ENCODE measurements at places on chromosomes 1 and 21.

- DNase-seq = no peak
These were observed 17.6 kb upstream of the CCSAP start for GRCh38 chr1:229360420-229360819.

DNA sequence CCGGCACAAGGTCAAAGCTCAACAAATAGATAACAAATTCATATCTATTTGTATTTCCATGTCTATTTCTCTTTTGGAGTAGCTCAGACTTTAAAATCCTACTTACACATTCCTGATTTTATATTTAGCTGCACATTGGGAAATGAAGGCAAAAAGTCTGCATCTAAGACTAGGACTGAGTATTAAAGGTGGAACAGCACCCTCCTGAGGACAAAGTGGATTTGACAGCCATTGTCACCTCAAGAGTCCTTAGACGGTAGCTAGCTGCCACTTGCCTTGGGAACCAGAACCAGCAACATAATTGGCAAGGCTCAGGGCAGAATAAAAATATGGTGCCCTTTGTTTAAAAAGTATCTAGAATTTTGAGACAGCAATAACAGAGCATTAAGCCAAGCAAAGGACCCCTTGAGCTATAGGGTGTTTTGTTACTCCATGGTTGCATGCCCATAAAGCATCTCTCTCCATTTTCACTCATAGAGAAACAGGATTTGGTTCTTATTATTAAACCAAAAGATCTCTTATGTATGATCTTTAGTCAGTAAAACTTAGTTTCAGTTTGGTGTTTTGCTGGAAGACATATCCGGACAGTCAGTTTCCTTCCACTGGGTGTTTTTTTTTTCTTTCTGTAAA, 30.0 kb upstream of the SGIP1 start:
- no peak for DNase-seq

- DNase-seq = no peak
These were observed 10.6 kb upstream of the C1orf162 start for GRCh38 chr1:111463029-111463683.

- DNase-seq = no peak
These were observed 100.7 kb downstream of the FAM78B start for GRCh38 chr1:166066107-166066506.

- DNase-seq = no peak
These were observed 62.6 kb upstream of the C1orf105 start for GRCh38 chr1:172357753-172358385.

GRCh38 chr1:39407896-39408640, 83.4 kb upstream of the BMP8A start:
- DNase-seq = no peak

GRCh38 chr21:38679534-38679933, 126.2 kb upstream of the ETS2 start:
- peak; percentile 25 for DNase-seq

DNA sequence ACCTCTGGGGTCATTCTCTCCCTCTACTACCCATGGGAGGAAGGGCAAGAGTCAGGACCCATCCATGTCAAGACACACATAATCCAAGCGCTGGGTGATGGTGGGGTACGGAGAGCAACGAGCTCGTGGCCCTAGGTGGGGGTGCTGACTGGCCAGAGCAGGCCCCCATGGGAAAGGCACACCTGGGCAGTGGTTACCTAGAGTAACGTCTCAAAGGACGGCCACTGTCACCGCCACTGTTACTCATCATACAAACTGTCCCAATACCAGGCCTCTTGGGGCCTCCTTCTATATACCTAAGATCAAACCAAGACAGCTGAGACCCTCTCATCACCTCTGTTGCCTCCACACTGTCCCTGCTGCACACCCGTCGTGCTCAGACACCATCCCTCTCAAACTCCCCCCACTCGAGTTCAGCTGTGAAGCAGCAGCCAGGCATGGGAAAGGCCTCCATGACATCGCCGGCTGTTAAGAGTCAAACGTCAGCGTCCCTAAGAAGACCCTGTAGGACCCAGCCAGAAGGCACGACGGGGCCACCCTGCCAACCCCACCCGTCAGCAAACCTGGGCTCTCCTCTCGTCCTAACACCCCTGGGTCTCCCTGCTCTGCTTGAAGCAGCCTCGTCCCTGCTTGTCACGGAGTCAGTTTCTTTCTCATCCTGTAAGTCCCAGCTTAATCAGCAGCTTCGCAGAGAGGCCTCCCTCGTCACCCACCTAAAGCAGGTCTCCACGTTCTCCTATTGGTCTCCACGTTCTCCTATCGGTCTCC, 15.3 kb downstream of the NPHP4 start:
- DNase-seq = no peak

DNA sequence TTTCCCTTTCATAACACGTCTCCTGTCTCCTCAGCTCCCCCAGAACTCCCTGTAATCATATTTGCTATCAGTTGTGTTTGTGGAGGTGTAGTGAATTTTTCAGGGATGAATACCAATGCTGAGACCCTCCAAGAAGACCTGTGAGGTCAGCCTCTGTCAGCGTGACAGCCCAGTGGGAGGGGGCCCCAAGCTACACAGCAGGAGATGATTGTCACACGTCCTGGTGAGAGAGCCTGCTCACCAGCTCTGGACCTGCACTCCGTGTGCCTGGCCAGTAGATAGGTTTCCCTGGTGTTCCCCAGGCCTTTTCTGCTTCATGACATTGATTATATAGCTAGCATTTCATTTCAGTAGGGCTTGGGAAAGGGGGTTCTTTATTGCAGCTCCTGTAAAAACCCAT, 421.5 kb downstream of the KIF26B start:
- DNase-seq = no peak

DNA sequence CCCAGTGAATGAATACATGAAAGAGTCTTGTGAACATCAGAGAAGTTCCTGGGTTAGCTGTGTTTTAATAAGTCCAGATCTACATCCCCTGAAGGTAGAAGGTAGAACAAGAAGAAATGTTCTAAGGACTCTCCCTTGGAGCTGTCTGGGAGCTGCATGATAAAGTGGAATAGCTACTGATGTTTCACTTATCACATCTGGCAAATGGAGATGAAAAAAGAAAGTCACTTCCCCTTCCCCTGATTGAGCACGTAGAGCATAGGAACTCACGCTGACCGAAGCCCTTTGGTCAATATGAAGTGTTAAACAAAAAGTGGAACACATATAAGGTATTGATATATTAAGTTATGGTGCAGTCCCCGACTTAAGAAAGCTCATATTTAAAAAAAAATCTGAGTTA, 53.2 kb upstream of the PARP1 start:
- DNase-seq = no peak

DNA sequence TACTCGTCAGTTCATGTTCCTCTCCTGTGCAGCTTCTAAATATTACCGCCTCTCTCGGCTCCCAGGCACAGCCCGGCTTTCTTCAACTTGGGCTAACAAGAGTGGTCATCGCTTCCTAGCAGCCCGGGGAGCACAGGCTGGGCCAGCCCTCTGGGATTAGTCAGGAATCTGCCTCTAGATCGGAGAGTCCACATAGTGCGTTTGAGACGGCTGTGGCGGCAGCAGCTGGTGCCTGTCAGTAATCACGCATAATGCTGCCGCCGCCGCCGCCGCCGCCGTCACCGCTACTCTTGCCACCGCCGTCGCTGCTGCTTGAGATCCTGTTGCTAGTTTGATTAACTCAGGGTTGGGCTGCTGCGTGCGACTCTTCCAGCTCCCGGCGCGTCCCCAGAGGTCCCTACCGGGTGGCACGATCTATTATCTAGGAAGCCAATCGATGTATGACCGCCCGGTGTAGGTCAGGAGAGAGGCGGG, at the start of gene RXRG:
TSS of gene RXRG (minus strand) at position 230 of the 474 bp plus-strand sequence. CDS start 233 bp downstream, outside the sequence.
- DNase-seq = no peak

DNA sequence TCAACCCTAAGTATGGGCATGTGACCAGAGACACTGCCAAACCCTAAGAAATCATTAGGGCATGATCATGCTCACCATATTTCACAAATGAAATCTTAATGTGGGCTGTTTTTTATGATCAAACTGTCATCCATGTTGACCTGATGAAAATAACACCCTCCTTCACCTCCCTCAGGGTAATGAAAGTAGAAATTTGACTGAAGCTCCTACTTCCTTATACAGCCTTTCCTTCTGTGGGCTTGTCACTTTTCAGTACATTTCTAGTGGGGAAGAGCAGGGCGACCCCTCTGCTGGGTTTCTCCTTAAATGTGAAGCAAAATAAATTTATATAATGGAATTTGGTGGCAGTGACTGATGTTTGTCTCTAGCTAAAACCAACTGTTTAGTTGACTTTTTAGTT, 25.9 kb downstream of the IVNS1ABP start:
- no peak for DNase-seq

DNA sequence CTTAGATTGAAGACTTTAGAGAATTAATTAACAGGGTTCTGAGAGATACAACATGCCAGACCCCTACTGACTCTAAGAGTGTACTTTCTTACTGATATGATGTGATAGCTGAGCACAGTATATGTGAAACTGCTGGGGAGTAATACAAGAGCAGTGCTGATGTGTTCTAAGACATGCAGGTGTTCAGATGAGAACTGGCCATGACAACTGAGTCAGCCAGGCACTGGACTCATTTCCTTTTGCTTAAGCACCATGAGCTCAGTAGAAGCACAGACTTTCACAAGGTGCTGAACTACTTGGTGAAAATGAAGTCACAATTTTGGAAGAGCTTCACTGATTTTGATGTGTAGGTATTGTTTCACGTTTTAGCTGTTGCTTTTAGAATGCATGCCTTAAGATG, 15.9 kb upstream of the POGZ start:
- no peak for DNase-seq

DNA sequence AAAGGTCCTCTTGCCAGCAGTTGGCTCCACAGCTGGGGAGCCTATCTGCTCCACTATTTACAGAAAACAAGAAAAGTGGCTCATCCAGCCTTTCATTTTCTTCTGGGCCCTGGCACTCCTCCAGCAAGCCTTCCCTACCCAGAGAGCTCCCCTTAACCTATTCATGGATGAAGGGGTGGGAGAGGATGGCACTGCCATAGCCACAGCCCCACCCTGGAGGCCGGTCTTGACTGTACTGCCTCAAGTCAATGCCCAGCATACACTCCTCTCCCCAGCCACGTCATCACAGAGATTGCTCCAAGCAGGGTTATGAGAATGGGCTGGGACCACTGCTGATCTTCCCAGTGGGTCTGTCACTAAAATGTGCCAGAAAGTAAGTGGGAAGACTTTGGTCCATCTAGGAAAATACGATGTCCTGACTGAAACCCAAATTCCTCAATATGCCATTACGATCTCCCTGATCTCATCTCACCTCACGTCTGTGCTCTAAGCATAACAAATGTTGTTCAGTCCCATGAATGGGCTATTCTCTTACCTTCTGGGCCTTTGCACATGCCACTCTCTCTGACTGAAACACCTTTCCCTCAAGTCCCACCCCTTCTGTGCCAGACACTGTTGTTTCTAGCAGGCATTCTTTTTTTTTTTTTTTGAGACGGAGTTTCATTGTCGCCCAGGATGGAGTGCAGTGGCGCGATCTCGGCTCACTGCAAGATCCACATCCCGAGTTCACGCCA, 21.4 kb upstream of the PTAFR start:
- DNase-seq = no peak

- no peak for DNase-seq
These were observed 567.1 kb upstream of the ADGRL2 start for GRCh38 chr1:81233591-81233990.

- no peak for DNase-seq
These were observed 79.6 kb downstream of the NKAIN1 start for GRCh38 chr1:31159869-31160611.

- no peak for DNase-seq
These were observed 180.0 kb upstream of the KCND3 start for GRCh38 chr1:112169517-112169916.

- DNase-seq = no peak
These were observed 230.8 kb downstream of the NEGR1 start for GRCh38 chr1:72051538-72051937.

- no peak for DNase-seq
These were observed 236.2 kb upstream of the NRIP1 start for GRCh38 chr21:15301014-15301413.
